ENCODE measurements at places on chromosomes 16 and 17.

- DNase-seq = no peak
Measured at GRCh38 chr16:87881324-87882200, 12.3 kb upstream of the SLC7A5 start.

DNA sequence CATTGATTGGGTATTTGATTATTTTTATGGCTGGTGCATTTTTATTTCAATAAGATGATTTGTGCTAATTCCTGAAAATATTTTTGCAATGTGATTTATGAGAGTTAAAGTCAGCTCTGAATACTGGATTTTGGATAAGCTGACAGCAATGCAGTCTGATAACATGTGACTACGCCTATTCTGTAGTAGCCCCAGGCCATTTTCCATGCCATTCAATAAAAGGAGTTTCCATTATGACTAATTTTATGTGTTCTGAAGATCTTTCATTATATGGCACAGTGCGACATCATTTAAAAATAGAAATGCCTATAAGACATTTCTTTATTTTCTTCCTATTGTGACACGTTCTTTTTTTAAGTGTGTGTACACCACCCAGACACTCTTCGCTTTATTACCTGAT is 46.3 kb downstream of the KCNJ2 start:
- no peak for DNase-seq

- DNase-seq = no peak
Measured at GRCh38 chr17:7984904-7985303, 17.5 kb upstream of the GUCY2D start.

- DNase-seq = no peak
Measured at GRCh38 chr16:81067166-81067565, 9.9 kb downstream of the C16orf46 start.

DNA sequence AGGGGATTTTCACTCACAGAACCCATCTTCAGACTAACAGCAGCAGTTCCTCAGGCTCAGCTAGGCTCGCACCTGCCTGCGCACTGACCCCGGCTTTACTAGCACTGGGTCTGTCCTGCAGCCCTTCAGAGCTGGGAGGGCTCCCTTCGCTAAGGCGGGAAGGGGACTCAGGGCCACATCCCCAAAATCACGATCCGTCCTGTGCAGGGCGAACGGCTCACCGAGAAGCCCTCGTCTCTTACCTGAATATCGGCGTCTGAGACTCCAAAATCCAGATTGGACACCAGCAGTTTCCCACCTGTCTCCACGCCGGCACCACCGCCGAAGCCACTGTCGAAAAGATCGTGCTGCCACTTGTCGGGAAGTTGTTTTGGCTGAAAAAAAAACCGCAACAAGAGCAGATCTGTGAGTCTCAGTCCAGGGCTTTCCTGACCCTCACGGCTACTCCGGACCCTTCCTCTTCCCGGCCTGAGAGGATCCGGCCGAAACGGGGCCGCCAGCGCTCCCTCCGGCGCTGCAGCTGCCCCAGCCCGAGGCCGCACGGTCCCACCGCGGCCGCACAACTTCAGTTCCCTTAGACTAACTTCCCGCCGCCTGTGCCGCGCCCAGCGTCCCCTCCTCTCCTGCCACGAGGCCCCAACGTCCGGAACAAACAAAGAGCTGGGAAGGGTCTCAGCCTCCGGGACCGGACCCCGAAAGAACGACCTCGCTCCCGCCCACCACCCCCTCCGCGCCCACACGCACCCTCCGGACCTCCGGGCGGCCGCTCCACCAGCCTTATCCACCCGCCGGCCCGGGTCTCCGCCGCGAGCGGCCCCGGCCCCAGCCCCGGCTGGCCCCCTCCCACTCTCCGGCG is 711 bp downstream of the ALYREF start:
- DNase-seq = no peak

DNA sequence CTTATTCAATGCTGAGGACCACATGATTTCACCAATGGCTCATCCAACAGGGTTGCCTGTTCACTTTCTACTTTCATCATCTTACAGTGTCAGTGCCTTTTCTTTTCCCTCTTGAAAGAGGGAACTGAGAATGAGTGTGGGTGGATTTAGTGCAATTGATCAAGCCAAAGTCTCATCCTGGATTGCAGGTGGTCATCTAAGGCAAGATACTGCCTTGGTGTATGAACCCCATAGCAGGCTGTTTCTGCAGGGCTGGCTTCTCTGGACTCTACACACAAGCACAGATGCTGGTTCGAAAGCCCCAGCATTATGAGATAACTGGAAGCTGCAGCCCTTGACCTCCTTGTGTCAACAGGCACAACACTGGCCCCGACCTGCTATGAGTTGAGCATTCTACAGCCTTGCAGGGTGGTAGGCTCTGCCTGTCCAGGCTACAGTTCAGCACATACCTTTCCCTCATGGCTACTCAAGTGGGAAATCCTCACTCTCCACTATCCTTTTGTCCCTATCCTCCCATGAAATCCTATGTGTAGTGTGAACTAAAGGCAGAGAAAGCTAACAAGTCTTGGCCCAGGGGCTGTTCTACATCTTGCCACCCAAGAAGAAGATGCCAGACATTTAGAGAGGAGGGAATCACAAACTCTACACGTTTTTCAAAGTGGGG is 358.7 kb downstream of the SLC39A11 start:
- no peak for DNase-seq

- no peak for DNase-seq
Measured at GRCh38 chr17:31580706-31581490, 189.4 kb downstream of the RAB11FIP4 start.

DNA sequence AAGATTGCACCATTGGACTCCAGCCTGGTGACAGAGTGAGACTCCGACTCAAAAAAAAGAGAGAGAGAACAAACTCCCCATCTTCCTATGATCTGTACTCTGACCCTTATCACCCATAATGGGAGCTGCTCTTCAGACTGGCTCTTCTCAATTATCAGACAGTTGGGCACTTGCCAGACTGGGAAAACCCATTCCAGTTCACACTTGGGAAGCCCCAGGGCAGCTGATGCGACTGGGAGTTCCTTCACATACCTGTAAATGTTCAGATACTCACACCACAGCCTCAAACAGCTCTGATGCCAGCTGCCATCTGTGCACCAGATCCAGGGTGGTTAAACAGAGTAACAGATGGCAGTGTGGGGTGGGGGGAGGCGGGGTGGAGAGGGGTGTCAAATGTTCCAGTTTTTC is 23.8 kb upstream of the TMEM101 start:
- no peak for DNase-seq

DNA sequence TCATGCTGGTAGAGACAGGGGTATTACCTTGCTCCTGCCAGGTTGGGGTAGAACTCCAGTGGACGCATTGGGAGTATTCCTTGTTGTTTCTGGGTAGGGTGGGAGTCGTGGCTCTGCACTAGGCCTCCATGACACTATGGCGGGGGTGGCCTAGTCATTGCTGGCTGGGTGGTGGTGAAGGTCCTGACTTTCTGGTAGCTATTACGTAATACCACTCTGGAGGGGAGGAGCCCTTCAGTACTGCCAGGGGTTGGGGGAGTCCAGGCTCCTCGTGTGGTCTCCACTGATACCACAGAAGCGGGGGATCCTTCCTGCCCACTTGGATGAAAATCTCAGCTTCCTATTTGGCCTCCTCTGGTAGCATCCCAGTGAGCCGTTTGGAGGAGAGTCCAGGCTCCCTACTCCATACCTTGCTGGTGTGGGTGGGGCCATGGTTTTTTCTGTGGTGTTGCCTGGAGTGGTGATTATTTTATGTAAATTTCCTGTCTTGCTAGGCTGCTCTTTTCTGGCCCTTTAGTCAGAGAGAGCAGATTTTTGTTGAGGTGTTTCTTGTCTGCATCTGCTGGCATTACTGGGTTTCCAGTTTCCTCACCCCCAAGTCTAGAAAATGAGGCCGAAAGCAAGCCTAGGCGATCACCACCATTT is 65.8 kb upstream of the GNG13 start:
- no peak for DNase-seq

GRCh38 chr17:81044764-81045589 is 10.0 kb downstream of the BAIAP2 start:
- no peak for DNase-seq

DNA sequence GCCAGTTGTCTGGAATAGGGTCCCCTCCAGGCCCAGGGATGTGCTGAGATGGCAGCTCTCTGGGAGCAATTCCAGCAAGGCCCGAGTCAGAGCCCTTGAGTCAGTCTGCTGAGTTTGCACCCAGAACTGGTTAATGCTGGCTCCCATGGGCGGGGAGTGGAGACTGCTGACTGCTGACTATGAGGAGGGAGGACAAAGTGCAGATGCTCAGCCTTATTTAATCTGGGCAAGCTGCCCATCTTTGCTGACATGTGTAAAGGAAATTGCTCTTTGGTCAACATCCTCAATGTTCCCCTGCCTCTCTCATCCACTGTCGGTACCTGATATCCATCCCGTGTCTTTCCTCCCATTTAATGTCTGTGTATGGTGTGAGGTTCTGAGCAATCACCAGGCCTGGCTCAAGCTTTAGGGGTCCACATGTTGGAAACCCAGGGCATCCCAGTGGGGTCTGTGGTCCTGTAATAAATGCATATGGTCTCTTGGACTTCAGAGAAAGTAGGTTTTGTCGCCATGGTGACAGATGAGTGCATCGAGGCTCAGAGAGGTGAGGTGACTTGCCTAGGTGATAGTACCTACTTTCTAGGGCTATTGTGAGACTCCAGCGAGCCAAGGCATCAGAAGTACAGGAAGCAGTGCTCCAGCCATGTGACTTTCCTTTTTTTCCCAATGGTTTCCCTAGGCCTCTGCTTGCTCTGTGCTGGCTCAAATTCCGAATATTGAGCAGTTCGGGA is 20.0 kb upstream of the RNF135 start:
- DNase-seq = no peak

DNA sequence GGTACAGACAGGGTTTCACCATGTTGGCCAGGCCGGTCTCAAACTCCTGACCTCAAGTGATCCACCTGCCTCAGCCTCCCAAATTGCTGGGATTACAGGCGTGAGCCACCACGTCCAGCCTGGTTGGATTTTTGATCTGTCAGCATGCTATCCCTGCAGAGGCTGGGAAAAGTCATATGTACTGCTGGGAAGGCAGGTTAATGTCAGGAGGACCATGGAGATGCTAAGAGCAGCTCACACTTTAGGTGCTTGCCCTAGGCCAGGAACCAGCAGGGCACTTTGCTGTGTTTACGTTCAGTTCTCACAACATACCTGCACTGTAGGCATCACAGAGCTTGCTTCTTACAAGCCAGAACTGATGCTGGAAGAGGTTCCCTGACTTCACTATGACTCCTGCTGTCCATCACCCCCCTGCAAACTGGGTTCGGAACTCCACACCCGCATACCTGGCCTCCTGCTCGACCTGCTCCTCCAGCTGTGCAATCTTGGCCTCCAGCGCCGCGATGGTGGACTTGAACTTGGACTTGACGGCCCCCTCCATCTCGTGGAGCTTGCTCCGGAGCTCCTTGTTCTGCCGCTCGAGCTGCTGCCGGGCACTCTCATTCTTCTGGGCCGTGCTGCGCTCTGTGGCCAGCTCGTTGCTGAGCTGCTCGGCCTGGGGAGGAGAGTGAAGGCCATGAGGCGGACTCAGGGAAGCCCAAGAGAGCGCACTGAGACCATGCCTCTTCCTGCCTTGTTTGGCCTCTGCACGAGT is 66.8 kb downstream of the NDE1 start:
- no peak for DNase-seq

DNA sequence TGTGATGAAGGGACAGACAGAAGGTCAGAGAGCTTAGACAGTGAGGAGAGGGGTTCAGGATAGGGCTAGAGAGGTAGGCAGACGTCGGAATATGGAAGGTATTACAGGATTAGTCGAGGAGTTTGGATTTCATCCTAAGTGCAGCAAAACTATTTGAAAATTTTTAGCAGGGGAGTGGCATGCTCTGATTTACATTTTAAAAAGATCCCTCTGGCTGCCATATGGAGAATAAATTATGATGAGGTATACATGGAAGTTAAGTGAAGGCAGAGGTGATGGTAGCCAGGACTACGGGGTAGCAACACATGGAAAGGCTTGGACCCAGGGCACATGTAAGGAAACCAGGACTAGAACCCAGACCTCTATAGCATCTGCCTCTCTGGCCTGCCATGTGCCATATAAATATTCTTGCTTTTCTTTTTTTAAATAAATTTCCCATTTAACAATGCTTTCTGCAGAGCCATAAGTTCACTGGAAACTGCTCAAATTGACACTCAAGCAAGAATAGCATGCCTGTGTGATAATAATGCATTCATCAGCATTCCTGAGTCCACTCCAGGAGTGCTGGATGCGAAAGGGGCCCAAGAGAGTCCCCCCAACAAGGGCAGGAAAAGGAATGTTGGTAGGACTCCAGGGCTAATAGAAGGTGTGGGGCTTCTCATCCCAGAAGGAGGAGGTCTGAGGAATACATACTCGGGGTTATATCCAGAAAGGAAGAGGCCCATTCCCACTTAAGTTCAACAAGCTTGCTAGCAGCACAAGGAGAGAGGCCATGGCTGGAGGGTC is 78.2 kb downstream of the HLF start:
- no peak for DNase-seq

- DNase-seq = no peak
Measured at GRCh38 chr17:41695954-41696757, 7.5 kb downstream of the EIF1 start.

- no peak for DNase-seq
Measured at GRCh38 chr17:36777118-36777517, 160.2 kb upstream of the LHX1 start.
